Activated T-helper 1 cell treated with anti-CD3 and anti-CD28 coated beads, Interleukin-2, amount 50 U/mL, for 16 hours (primary cell): ENCODE measurements at places on chromosomes 1 and 21.

DNA sequence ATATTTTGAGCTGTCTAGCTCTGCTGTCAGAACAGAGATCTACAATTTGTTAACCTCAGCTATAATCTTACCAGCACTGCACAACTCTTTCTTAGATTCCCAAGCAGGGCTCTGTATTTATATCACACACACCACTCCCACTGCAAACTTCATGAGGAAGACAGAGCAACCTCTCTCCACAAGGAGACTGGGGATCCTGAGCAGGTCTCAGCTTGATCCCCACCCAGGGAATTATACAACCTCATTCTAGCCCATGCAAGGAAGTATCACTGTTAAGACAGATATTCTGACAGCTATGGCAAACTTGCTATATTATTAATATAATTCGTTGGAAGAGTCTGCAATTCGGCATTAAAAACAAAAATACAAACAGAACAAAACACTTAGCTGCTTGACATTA, 40.4 kb downstream of the EGLN1 start:
- DNase-seq: no peak

DNA sequence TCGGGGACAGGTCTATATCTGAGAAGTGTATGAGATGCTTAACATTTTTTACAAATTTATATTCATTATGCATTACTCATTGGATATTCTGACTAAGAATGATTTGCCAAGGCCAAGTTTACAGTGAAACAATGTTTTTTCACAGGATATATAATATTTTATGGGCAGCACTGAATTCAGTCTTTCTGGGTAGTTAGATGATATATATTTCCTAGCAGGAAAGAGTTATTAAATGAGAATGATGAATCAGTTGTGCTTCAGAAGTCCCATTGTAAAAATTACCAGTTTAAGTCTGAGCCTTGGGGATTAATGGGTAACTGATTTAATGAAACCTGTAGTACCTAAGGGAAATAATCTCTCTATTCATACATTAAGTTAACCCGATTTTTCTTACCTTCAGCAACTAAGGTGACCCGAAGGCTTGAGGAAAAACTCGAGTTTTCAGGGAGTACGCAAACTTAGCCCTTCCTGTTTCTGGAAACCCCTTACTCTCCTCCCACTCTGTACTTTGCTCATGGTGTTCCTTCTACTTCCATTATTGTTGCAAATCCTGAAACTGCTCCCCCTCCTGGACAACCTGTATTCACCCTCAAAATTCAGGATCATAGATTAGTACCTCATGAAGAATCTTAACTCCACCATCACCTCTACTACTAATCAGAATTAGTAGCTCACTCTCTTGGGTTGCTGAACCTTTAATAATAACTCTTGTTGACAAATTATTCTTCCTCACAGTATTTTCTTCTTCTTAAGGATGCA, 135.1 kb downstream of the AK5 start:
- DNase-seq: no peak

DNA sequence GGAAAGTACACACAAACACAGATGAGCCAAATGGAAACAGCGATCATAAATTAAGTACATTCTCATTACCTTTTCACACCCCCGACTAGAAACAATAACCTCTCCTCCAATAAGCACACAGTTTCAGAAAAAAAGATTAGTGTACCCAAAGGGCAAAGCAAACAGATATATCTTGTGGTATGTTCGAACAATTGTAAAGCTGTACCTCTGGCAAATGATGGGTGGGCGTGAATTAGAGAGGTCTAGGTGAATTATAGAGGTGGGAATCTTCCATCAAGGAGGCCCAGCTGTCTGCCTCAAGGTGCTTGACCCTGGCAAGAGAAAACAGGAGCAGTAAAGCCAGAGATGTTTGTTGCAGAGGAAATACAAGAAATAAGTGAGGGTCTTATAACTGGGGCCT, 715.3 kb upstream of the NEGR1 start:
- DNase-seq: no peak

GRCh38 chr1:207244409-207244801, 77.1 kb upstream of the CD55 start:
- DNase-seq: no peak

DNA sequence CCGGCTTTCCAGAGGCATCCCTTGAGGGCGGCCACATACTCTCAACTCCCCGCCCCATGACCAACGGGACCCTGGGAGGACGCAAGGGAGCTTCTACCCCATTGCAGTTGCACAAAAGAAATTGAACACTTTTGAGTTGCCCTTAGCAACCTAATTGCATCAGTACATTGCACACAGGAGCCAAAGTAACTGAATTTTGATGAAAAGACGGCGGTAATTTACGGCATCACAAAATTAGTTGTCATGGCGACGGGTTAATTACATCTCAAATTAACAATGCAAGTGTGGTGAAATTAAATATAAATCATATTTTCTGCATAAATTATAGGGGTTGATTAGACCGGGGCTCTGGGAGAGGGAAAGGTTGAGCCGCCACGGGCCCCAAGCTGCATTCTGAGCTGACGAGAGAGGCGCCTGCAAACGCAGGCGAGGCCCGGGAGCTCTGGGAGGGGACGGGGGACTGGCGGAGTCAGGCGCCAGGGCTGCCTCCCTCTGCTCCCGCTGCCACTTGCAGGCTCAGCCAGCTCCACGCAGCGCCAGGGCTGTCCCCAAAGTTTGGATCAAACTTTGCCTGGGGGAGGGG, 61.4 kb downstream of the CASZ1 start:
- no peak for DNase-seq

GRCh38 chr1:110250008-110250407, 39.9 kb downstream of the KCNC4 start:
- DNase-seq: no peak

DNA sequence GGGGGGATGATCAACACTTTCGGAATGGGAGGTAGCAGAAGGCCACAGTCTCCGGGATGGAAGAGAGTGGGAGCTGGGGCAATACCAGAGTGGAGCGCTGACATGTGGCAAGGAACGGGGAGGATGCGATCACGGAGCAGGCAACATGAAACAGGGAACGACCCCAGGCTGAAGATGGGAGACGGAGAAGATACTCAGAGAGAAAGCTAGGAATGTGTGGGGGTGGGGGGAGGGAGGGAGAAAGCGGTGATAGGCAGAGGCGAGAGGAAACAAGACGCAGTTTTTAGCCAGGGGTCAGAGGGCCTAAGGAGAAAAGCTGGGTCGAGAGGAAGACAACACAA, 577 bp downstream of the RAB3GAP2 start:
- DNase-seq: no peak

DNA sequence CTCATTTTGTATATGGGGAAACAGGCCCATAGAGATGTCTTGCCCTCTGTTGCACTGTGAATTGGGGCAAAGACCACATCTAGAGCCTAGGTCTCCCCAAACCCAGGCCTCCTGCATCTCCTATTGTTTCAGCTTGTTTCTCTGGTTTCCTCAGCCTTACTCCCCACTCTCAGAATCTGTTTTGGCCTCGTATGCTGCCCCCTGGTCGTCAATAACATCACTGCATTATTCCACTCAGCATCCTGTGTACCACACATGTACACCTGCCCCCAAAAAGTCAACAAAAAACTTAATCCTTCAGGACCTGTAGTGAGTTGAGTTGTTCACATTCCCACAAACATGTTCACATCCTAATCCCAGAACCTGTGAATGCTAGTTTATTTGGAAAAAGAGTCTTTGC, 184.8 kb downstream of the BRINP2 start:
- DNase-seq: no peak

- DNase-seq: no peak
Measured at GRCh38 chr1:185420588-185421081, 103.6 kb upstream of the IVNS1ABP start.

- DNase-seq: no peak
Measured at GRCh38 chr1:43786960-43787359, 79.6 kb downstream of the ST3GAL3 start.

- DNase-seq: no peak
Measured at GRCh38 chr1:159040893-159041724, 31.4 kb downstream of the IFI16 start.

DNA sequence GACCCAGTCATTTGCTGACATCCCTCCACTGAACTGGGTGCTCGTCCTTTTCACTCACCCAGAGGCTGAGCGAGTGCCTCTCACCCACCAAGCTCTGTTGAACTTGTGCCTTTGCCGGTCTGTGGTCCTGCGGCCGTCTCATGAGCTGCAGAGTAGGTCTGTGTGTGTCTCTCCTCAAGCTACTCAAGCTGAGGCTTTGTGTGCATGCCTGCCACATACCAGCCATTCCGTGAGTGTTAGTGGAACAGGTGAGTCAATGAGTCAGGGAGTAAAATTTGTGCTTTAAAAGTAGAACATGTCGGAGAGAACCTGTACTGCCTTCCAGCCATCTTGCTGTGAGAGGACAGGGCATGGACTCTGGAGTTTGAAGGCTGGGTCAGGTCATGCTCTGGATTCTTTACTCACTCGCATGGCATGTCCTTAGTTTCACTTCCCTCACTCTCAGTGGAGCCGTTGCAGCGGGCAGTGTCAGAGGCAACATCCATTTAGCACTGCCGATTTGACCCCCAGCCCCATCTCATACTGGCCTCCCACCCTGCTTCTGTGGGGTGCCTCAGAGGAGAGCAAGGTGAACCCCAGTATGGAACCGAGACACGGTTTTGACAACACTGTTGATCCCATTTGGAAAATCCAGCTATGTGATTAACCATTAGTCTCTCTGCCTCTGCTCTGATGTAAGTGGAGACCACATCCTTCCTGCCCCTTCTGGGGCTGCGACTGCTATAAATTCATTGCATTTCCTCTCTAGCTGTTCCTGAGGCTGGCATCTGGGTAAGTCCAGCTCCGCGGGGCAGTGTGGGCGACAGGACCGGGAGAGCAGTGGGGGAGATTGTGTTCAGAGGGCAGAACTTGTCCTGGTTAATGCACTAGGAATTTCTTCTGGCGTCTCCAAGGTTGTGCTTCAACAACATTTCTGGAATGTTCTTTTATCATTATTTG, at the start of gene NLRP3:
Gene NLRP3 (plus strand): TSS at position 751 of the 939 bp plus-strand sequence. CDS start 2,628 bp downstream, outside the sequence.
- DNase-seq: peak; percentile 12

DNA sequence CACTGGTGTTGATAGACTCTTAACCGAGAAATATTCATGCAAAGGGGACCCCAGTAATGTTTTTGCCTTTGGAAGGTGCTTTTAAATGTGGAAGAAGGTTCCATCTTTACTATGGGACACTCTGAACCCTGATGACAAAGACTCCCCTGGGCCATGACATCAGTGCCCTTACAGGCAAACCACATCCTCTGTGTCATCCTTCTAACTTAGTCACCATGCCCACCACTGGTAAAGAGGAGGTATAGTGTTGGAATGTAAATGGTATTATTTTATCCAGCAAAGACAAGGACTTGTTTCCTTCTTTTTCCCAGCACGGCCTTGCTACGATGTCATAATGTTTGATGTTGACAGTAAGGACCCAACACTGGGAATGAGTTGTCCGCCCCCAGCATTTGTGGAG, 12.6 kb downstream of the METTL13 start:
- peak; percentile 22 for DNase-seq

DNA sequence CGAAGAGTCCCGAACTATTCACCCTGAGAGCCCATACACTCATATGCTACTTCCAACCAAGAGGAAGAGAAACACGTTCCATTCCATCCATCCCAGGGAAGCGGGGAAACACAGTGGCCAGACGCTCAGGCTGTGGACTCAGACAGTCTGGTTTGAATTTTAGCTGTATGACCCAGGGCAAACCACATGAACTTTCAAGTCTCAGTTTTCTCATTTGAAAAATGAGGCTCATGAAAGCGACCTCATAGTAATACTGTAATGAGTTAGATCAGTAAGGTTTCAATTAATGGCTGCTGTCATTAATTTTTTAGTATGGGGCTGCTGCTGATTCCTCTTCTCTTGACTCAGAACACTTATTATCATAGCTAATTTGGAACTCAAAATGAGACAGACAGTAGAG, 1.5 kb downstream of the FCRL4 start:
- no peak for DNase-seq

DNA sequence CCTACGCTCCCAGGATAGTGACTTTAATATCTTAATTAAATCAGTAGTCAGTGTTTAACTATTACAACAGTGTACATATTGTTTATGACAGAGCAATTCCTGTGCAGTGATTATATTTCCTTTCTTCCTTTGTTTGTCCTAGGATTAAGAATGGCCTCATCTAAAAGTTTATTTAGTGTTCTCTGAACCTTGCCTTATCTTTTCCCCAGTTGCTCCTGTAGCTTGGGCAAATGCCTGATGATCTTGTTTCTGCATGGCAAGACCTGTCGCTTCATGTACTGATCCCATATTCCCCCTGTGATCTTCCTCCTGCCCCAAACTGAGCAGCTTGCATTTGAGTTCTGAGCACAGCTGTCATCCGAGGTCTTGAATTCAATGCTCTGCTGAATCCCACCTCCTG, 69.1 kb upstream of the STUM start:
- DNase-seq: no peak

DNA sequence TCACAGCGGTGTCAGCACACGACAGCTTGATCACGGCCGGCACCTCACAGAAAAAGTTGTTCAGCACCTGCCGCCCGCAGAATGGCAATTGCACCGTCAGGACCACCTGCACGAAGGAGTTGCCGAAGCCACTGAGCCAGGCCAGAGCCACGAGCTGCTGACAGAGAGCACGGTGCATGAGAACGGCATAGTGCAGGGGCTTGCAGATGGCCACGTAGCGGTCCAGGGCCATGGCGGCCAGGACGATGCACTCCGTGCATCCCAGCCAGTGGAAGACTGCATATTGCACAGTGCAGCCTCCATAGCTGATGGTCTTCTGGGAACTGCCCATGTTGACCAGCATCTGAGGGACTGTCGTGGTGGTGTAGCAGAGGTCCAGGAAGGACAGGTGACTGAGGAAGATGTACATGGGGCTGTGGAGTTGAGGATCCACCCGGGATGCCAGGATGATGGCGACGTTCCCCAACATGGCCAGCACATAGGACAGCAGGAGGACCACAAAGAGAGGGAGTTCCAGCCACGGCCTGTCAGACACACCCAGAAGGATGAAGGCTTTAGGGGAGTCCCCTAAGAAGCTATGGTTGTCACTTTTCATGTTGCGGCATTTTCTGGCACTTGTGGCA, 6.4 kb downstream of the OR2B11 start:
- no peak for DNase-seq

GRCh38 chr1:154856049-154856448, 14.0 kb downstream of the KCNN3 start:
- DNase-seq: no peak

- no peak for DNase-seq
Measured at GRCh38 chr1:218447010-218447689, 102.0 kb downstream of the TGFB2 start.

DNA sequence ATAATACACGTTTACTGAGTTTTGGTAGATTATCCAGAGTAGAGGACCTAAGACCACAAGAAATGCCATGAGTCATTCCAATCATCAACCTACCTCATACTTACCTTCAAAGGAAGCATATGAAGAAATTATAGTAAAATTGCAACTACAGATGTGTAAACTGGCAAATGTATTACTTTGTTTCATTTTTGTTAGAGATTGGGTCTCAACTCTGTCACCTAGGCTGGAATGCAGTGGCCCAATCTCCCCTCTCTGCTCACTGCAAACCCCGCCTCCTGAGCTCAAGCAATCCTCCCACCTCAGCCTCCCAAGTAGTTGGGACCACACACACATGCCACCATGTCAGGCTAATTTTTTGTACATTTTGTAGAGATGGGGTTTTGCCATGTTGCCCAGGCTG, 5.2 kb downstream of the TMCO1 start:
- DNase-seq: no peak

- DNase-seq: no peak
Measured at GRCh38 chr1:24526940-24527542, 24.4 kb downstream of the RCAN3 start.
